ENCODE measurements at places on chromosomes 2 and 18.

DNA sequence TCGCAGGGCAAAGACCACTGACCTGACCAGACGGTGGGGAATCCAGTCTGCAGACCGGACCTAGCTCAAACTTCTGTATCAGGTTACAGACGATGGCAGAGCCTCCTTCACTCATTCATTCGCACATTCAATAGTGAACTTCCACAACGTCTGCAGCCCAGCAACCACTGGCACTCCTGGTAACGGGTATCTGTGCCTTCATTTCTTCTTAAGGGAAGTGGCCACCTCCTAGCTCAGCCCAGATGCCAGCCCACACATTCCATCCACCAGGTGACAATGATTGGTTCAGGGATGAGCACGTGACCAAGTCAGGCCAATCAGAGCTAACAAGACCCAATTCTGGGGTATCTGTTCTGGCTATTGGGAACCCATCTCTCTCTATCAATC is 15.9 kb upstream of the ARMC9 start:
- H3K27ac ChIP-seq = no peak overlapping the region
- no peaks in the 10 kb centered on the region for H3K4me1 ChIP-seq
- no peak for DNase-seq
- H3K27me3 ChIP-seq = no peaks in the 10 kb centered on the region

GRCh38 chr2:29983308-29983707 is 61.9 kb upstream of the ALK start:
- no peak overlapping the region for H3K27ac ChIP-seq
- DNase-seq = no peak
- H3K4me1 ChIP-seq = no peaks in the 10 kb centered on the region
- no peaks in the 10 kb centered on the region for H3K36me3 ChIP-seq

- no peak overlapping the region for H3K27ac ChIP-seq
- H3K36me3 ChIP-seq = no peaks in the 10 kb centered on the region
- H3K4me3 ChIP-seq = no peak overlapping the region
- H3K27me3 ChIP-seq = no peaks in the 10 kb centered on the region
- no peak for DNase-seq
Measured at GRCh38 chr2:166140932-166141331, 13.1 kb upstream of the SCN1A start.

DNA sequence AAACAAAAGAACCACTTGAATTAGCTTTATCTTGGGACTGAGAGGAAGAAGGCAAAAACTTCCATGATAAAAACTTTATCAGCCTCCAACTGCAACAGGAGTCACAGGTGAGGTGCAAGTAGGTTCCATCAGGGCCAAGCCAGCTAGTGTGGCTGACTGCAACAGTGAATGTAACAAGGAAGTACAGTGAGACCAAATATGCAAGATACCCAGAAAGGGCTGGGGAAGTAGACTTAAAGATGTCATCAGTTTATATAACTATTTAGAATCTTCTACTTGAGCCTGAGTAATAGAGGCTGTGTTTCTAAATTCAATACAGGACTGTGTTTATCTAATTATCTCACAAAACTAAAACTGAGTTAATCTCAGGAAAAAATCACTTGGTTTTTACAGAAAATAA is 14.8 kb downstream of the PLEKHM3 start:
- no peak for DNase-seq
- H3K4me3 ChIP-seq = no peak overlapping the region
- no peaks in the 10 kb centered on the region for H3K27me3 ChIP-seq
- no peak overlapping the region for H3K27ac ChIP-seq

Data from Peyer's patch (tissue), 4 donors.